ENCODE measurements at places on chromosomes 12 and 14.

- no peak for DNase-seq
Observed at GRCh38 chr12:54565986-54566544, 16.7 kb downstream of the PDE1B start.

GRCh38 chr14:60646226-60646818 lies 3.0 kb downstream of the SIX1 start:
- no peak for DNase-seq

- no peak for DNase-seq
Observed at GRCh38 chr12:90404071-90404470, 550.9 kb downstream of the CCER1 start.

- no peak for DNase-seq
Observed at GRCh38 chr12:53737093-53737808, 10.0 kb upstream of the CALCOCO1 start.

- DNase-seq = no peak
Observed at GRCh38 chr12:80838708-80839107, 99.0 kb downstream of the LIN7A start.

GRCh38 chr12:133058203-133059113 lies 21.1 kb downstream of the ZNF84 start:
- DNase-seq = no peak

GRCh38 chr14:42424501-42424900 lies 817.8 kb downstream of the LRFN5 start:
- DNase-seq = no peak

- no peak for DNase-seq
Observed at GRCh38 chr12:121787063-121788025, 6.1 kb downstream of the RHOF start.

DNA sequence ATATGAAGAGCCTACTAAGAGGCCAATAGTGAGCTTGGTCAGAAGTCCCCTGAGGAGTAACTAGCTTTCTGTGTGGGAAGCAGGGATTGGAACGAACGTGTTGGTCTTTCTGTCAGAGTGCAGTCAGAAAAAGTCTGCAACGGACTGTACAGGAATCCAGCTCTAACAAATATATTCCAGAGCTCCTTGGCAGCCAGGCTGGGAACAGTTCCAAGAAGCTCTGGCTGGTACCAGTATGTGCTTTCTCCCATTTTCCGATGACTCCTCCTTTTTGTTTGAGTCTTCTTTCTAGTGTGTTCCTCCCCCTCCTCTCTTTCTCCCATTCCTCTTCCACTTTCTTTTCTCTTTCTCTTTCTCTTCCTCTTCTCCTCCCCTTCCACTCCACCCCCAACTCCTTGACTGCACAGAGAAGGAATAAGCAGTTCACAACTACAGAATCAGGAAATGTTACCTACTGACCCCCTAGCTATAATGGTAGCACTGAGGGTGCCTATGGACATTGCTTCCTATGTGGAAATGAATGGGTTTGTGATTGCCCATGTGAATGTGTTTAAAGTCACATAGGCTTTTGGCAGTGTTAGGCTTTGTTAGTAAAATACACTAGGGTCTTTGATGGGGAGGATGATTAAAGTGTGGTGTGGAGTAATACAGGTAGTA lies 59.9 kb downstream of the TTLL5 start:
- DNase-seq = no peak

GRCh38 chr14:94451826-94452225 lies 774 bp downstream of the SERPINA11 start:
- no peak for DNase-seq

DNA sequence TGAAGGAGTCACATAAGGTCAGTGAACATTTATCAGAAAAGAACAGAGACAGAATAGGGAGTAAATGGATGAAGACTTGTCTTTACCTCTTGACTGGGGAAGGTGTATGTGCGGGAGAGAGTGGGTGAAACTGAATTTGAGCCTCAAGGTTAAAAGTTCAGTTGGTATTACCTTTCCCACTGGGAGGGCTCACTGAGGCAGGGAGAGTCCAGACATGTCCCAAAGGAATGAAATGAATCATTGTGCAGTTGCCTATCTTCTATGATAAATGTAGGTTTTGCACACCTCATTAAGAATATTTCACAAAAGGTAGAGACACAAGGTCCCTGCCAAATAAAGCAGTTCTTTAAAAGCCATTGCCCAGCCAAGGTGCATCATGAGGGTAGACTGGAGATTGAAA lies 105.2 kb downstream of the KCNA5 start:
- DNase-seq = no peak

DNA sequence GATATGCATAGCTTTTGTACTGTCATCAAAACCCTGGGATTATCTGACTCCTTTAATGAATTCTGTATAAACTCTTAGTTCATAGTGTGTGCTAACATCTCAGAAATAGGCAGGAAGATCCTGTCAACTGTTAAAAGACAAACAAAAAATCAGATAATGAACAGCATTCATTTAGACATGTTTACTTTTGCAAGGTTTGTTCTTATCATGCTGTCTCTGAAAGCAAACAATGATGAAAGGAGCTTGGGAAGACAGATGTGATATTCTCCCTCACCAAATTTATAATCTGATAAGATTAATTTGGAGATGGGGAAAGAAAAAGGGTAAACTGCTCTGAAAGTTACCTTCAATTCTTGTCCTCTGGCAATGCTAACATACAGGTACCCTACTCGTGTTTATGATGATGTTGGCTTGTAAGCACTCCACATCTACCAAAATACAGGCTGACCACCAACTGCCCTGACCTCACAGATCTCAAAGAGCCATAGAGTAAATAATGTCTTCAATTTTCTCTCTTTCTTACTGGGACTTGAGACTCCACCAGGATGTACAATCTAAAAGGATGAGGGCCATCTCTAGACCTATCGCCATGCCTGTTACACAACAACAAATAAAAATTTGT lies 233.8 kb downstream of the SSPN start:
- no peak for DNase-seq

DNA sequence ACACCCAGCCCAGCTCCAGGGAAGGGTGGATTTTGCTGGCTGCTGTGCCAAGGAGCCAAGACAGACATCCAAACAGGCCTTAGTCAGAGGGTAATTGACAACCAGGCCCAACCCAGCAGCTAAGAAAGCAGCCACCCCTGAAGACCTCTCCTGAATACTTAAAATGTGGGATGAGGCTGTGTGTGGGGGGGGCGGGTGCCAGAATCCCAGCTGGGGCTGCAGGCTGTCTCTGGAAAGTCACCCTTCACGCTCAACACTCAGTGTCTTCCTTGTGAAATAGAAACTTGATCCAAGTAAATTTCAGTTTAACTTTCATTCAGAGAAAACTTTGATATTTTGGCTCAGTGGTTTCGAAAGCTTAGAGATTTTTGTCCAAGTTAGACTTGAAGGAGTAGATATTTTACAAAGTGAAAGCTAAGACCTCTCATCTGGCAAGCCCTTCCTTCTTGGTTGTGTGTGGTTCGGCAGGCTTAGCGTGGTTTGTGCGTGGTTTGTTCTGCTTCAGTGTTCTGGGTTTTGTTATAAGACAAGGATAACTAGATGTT lies 5.1 kb downstream of the PAPLN start:
- no peak for DNase-seq

GRCh38 chr12:14988035-14988434 lies 15.2 kb downstream of the PDE6H start:
- DNase-seq = no peak

GRCh38 chr12:14111230-14111865 lies 129.9 kb upstream of the GRIN2B start:
- DNase-seq = no peak

DNA sequence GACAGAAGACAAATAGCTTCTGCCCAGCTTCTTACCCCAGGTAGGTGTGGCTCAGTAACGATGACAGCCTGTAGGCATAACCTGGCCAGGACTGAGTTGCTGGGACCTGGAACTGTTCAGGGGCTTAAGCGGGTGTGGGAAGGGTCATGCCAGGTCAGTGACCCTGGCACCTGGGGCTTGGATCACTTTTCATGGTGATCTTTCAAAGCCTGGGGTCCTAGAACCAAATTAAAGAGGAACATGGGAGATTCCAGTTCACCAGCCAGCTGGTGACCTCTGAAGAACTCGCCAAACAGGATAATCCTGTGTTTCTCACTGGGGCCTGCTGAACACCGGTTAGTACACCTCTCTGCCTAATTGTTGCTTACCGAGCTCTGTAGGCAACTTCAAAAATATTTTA lies 102.6 kb upstream of the LMNTD1 start:
- DNase-seq = no peak

GRCh38 chr12:7907009-7907408 lies 29.0 kb downstream of the SLC2A3 start:
- no peak for DNase-seq

DNA sequence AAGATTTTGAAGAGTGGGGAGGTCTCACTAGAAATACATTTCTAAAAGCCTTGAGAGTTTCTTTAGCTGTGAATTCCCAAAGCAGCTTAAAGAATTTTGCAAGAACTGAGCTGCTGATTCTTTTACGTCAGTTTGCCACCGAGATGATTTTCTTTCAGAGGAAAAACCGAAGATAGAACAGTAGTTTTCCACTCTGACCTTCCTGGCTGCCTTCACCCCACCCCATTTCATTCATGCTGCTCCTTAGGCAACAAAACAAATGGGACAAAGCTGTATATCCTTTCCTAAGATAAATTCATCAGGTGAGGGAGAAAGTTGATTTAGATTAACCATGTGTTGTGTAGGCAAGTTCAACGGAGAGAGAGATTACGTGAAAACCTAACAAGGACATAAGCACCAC lies 947.0 kb downstream of the GALC start:
- DNase-seq = no peak

DNA sequence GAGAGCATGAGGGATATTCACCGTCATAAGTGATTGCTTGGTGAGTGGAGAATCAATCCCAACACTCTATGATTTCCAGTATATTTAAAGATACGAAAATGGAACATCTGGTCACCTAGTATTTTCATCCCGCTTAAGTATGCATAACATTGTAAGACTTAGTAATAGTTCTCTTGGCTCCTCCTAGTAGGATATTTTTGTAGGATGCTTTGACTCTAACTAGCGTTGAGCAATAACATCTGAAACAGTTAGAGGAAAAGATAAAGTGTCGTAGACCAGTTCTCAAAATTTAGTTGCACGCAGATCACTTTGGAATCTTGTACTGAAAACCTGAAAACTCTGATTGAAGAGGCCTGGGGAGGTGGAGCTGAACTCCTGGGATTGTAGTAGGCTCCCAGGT lies 7.6 kb downstream of the SAMD4A start:
- no peak for DNase-seq

GRCh38 chr12:49687941-49688340 lies 19.3 kb downstream of the FMNL3 start:
- no peak for DNase-seq

DNA sequence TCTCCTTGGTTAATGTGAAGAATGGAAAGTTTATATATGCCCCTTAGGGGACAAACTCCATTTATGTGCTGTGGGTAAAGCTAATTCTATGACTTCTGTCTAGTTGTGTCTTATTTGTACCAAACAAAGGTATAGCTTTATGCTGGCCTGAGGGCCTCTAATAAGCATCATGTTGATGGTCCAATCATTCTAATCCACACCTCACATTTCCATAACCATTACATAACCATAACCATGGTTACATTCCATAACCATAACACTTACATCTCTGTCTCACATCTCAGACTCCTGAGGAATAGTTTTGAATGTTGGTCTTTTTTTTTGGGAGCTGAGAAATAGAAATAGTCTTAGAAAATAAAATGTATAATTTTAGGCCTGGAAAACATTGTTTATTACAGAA lies 1097.1 kb downstream of the FLRT2 start:
- DNase-seq = no peak

- no peak for DNase-seq
Observed at GRCh38 chr12:107439026-107439738, 246.4 kb upstream of the PWP1 start.

DNA sequence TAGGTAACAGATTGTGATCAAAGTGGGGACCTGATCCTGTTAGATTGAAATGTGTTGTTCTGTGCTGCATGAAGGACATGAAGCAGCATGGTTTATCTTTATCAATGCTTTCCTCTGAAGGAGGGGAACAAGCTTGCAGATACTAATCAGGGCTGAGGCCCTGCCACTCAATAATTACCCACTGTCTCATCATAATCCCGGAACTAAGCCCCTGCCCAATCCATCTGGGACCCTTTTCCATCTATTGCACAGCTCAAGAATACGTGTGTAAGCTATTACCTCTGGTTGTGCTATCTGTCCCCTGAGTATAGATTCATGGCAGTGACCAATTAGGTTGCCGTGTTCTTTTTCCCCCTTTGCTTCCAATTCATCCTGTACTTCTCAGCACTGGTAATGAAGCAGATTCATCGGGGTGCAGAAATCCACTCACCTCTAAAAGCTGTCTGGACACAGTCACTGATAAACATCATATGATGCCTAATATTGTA lies 67.8 kb downstream of the OTX2 start:
- no peak for DNase-seq
